Amygdala (tissue), 56 donors: ENCODE measurements at places on chromosomes 3 and 15.
A peak's percentile ranks its signal among the peaks of the same experiment; 100 is the strongest.

- no peak for DNase-seq
These were observed 20.3 kb downstream of the FXR1 start for GRCh38 chr3:180932819-180933218.

GRCh38 chr3:119911748-119912147 is 129.8 kb downstream of the NR1I2 start:
- no peak for DNase-seq

DNA sequence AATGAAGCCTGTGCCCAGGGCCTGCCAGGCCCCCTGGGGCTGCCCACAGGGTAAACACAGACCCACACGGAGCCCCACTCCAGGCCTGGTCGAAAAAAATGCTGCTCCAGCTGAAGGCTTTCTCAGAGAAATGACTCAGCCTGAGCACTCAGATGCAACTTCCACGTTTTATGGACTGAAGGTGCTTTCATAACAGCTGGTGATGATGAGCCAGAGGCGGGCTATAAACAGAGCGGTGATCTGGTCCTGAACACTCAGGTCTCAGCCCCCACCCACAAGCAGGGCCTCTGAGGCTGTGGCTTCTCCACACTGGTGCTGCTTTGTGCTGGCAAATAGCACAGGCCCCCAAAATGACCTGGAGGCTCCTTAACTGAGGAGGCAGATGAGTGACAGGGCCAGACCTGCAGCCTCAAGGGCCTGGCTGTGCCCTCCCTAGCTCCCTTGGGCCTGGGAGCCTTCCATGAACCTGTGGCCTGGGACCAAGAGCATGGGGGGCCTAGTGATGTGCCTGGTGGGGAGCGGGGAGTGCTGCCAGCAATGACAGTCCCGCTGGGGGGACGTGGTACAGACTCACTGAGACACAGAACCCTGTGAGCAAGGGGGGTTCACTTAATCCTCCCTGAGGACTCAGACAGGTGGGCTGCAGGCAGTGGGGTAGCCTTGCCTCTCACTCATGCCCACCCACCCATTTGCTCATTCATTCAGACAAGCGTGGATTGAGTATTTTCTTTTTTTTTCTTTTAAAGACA is 23.0 kb upstream of the FURIN start:
- DNase-seq: no peak

- DNase-seq: peak; percentile 47
These were observed 155.4 kb upstream of the GOLGA6L4 start for GRCh38 chr15:84079885-84080777.

GRCh38 chr15:60371175-60372051 is 26.4 kb downstream of the ANXA2 start:
- DNase-seq: no peak

DNA sequence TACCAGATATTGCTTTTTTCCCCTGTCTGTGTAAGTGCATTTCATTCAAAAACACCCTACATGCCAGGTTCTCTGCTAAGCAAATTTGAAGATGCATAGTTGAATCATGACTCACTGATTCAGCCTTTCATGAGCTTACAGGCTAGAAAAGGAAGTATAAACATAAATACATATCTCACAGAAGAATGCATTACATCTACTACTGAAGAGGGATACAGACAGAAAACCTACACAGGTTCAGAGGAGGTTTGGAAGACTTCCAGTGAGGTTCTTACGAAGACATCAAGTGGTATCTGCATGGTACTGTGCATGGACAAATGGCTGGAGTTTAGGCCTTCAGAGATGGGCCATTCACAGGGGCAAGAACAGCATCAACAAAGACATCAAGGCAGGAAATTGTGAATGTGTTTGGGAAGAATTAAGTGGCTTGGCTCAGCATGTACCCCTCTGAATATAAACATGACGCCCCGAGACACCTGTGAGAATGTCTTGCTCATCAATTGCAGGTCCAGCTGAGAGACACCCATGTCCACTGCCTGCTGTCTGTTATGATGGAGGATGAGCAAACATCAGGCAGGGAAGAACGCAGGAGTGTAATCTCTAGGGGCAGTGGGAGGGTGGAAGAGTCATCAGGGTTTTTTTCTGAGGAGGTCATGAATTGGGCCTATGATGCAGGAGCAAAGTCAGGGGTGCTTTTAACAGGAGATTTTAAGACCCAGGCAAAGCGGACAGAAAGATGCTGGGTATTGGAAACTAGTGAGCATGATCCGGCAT is 105.1 kb upstream of the GALNT15 start:
- DNase-seq: no peak

- no peak for DNase-seq
These were observed 7.7 kb downstream of the SORD start for GRCh38 chr15:45030743-45031142.
